ENCODE measurements at places on chromosomes 2 and 18.

DNA sequence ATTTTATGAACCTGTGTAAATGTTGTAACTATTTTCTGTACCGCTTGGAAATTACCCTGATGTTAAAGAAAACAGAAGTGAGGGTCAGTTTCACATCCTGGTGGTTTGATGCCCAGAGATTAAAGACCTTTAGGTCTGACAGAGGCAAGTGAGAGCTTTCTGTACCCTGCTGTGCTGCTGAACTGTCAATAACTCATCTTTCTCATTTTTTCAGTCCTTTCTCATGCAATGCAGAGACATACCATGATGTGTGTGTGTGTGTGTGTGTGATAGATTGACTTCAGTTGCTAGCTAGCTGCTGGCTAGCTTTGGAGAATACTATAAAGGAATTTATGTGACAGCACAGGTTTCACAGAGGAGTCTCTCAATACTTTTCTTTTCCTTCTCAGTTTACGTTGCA, 2025.6 kb upstream of the LRRTM1 start:
- DNase-seq: no peak

- no peak for DNase-seq
These were observed 55.6 kb downstream of the ACAA2 start for GRCh38 chr18:49757513-49758262.

GRCh38 chr2:218033590-218034496, 31.0 kb upstream of the TNS1 start:
- no peak for DNase-seq

DNA sequence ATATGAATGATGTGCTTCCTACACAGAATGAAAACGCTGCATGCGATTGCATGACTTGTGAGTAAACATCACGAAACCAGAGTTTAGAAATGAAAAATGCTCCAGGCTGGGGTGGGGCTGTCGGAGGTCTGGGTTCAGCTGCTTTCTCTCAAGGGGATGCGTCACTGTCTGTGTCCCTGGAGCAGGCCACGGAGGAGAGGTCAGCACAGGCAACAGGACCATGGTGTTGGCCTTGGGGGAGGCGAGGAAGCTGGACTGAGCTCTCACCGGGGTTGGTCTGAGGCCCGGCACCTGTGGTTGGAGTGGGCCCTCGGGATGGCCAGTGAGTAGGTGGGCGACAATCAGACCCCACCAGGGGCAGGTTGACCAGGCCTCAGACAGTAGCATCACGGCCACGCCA, 89.0 kb upstream of the TMEM18 start:
- no peak for DNase-seq

- no peak for DNase-seq
These were observed 67.1 kb downstream of the HAUS1 start for GRCh38 chr18:46171331-46171730.

GRCh38 chr18:10913919-10914318, 235.4 kb downstream of the PIEZO2 start:
- DNase-seq: no peak

- DNase-seq: no peak
These were observed 15.8 kb upstream of the RNU2-63P start for GRCh38 chr2:88032070-88032702.

DNA sequence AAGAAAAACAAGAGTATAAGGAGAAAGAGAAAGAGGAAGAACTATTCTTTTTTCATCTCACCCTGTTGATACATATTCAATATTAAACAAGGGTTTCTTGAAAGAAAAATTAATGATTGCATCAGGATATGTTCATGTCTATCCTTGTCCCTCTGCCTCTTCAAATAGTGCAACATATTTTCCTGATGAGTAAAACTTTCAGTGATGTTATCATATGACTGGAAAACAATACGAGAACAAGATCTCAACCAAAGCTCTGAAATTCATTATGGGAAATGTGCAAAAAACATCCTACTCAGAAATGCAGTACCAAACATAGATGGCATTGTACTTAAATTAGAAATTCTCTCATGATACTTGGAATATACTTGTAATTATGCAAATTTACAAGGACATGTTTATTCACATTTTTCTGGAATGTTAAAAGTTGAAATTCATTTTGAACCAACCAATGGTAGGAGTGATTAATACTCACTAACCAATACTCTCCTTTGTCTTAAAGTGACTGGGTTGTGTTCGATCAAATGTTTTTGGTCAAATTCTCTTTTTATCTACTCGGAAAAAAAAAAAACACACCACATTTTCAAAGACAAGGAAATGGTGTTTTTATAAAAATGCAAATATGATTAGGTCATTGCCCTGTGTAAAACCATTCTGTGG, 148.9 kb upstream of the GULP1 start:
- DNase-seq: no peak

DNA sequence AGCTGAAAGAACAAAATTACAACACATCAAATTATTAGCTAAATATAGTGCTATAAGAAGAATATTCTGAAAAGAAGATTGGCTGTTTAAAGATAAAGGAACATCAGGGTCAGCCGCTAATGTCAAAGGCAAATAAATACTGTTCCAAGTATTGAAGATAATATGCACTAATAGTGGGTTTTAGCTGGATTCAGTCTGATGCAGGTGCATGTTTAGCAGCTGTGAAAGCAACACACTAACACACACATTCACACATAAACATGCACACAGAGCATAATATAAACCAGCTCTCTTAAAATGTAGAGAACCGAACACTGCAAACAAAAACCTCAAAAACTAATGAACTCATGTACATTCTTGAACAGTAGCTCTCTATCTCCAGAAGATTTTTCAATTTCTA, 634.6 kb downstream of the ERBB4 start:
- DNase-seq: no peak

- DNase-seq: peak; percentile 46
These were observed 546.7 kb upstream of the ID2 start for GRCh38 chr2:8134985-8135682.

GRCh38 chr2:158560259-158560658, 103.5 kb downstream of the PKP4 start:
- no peak for DNase-seq

DNA sequence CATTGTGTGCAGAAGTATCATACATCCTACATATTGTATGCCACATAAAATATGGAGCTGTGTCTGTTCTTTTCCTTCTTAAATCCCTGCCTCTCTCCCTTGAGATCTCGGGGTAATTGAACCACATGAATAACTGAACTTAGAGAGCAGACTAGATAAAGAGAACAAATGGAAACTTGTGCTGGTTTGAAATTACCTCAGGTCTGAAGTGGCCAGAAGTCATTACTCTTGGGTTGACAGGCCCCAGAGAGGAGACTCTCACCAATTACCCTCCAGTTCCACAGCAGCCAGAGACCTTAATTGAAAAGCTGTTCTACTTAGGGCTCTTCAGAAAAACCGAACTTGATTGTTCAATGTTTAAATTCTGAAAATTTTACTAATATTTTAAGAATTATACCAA, 5.0 kb upstream of the ADAM17 start:
- no peak for DNase-seq

DNA sequence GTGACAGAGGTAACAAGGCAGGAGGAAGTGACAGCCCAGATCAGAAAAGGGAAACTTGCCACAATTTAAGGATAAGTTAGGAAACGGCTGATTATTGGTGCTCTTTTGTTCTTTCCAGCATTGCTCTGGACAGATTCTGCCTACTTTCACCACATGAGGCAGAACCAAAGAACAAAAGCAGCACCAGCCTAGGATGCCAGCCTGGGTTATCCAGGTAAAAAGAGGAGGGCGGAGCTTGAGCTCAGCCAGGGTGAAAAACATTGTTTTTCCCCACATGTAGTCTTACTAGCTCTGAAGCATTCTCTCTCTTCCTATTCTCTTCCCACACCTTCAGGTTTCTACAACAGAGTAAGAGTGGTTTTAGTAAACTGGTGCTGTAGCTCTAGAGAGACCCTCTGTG, 300.5 kb downstream of the TMX3 start:
- no peak for DNase-seq

- no peak for DNase-seq
These were observed 6.5 kb downstream of the EMILIN2 start for GRCh38 chr18:2853173-2853925.

- peak; percentile 11 for DNase-seq
These were observed 8.0 kb upstream of the TMEM214 start for GRCh38 chr2:27024812-27025211.

GRCh38 chr2:240786871-240787311, 33.1 kb downstream of the KIF1A start:
- DNase-seq: no peak

DNA sequence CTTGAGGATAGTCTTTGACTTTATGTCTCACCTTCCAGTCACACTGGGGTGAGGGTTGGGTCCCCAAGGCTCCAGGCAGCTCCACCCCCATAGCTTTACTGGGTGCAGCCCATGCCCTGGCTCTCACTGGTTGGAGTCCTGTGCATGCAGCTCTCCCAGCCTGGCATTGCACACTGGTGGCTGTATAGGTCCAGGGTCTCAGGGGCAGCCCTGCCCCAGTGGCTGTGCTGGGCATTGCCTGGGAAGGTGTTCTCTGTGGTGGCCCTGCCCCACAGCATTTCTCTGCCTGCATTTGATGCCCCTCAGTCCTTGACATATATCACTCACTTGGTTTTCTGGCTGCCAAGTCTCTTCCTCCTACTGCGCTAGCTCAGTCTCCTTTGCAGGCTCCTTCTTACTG, 21.2 kb downstream of the MPHOSPH10 start:
- no peak for DNase-seq

- DNase-seq: no peak
These were observed 51.0 kb downstream of the AAK1 start for GRCh38 chr2:69592511-69592910.

DNA sequence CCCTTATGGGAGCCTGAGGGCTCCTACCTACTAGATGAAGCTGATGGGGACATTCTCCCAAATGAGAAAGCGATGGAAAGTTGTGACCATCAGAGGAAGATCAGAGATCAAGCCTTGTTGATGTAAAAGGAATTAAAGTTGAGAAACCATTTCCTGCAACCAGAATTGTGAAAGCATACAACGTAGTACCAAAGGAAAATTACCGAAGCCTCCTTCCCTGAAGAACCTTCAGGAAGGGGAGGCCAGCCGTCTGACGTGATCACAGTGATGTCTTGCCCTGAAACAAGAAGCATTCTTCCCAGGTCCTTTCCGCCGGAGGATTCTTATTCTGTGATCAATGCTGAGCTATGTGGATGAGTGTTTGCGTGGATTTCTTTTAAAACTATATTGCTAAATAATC, 211.6 kb upstream of the TNP1 start:
- DNase-seq: no peak

DNA sequence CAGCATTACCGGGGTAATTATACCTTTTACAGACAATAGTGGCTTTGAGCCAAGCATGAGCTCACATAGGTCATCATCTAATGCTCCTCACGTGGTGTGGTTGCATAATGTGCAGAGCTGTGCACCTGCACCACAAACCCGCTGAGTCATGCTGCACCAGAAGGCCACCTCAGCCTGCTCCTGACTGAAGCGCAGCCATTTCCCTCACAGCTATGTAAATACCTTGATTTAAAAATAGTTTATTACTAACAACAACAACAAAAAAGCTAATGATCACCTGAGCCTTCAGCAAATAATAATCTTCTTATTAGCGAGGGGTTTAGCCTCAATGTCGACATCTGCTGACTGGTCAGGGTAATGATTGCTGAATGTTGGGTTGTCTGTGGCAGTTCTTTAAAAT, 238.8 kb downstream of the MBD5 start:
- peak; percentile 12 for DNase-seq

- no peak for DNase-seq
These were observed 131.6 kb downstream of the VAPA start for GRCh38 chr18:10045296-10045891.

- DNase-seq: no peak
These were observed 60.9 kb upstream of the KLF7 start for GRCh38 chr2:207226671-207227061.

GRCh38 chr2:61988462-61989366, 83.2 kb downstream of the COMMD1 start:
- DNase-seq: no peak

GRCh38 chr2:73268366-73268829, 15.9 kb downstream of the FBXO41 start:
- DNase-seq: no peak

DNA sequence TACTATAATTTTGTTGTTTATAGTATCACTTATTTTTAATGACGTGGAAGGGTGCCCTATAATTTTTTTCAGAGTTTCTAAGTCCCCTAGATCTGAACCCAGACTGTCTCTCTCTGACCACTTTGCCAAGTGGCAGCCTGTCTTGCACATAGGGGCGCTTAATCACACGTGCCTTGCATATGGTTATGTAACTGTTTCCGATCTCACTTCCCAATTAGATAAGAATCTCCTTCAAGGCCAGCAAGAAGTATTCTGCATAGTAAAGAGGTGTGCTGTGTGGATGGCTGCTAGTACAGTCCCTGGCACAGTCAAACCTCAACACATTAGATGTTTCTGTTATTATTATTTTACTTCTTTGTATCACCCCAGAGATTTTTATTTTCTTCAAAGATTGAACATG, 197.8 kb upstream of the SIX2 start:
- peak; percentile 70 for DNase-seq

- no peak for DNase-seq
These were observed 176.6 kb downstream of the METTL4 start for GRCh38 chr18:2394684-2395083.

DNA sequence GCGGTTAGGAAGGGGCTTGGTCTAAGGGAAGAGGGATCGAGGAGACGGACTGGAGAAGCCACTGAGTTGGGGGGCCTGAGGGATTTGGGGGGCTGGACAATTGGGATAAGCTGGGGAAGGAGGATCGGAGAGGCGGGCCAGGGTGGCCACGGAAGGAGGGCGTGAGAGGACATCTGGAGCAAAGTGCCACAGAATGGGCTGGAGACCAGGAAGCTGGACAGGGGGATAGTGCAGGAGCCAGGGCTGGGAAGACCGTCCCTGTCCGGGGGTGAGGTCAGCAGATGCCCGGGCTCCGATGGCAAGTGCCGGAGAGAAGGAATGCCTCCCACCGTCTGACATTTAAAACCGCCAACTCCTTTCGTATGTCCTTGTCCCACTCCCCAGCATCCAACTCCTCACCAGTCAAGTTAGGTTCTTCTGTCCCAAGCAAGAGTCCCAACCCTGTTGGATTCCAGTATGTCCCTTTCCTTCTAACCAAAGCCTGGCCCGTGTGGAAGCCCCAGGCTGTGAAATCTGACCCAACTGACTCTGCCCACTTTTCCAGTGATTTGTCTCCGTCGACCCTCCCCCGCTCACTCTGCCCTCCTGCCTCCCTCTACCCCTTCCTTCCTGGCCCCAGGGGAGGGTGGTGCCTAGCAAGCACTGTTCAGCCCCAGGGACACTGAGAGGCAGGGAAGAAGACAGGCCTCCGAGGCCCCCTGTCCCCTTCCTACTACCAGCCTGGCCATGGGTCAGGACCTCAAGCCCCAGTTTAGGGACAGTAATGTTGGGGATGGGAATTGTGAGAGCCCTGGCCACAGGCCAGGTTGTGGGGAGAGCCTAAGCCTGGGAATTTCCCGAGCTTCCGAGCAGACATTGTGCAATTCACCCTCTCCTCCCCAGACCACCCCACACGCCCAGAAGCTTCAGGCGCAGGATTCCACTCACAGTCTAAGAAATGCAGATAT, 31.5 kb upstream of the TMBIM1 start:
- peak; percentile 80 for DNase-seq

DNA sequence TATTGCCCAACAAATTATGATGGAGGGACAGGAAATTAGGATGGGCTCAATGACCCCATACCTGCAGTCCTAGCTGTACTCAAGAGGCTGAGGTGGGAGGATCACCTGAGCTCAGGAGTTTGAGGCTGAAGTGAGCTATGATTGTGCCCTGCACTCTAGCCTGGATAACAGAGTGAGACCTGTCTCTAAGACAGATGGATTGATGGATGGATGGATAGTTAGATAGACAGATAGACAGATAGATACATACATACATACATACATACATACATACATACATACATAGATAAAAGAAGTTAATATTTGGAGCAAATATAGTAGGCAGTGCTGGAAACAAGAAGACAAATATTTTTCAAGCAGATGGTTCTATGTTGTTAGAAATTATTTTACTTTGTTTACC, 78.1 kb upstream of the PROKR1 start:
- DNase-seq: no peak
